ENCODE measurements at places on chromosomes 7 and 10.

- peak; percentile 64 for DNase-seq
These were observed 64.5 kb upstream of the SYPL1 start for GRCh38 chr7:106176414-106177299.

DNA sequence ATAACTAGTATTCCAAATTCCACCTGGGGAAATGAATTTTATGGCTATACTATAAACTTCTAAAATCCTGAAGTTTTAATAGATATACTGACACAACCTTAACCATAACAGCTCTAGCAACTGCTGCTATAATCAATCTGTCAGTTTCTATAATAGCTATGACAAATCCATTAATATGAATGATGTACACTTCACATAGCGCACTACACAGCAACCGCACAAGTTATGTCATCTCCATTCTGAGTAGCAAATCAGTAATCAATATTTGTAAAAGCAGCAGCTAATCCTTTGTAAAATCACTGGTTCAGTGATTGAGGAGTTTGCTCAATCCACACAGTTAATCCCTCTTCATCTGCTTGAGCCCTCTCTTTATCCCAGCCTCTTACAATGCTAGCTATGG, 105.3 kb downstream of the SKAP2 start:
- DNase-seq = no peak

DNA sequence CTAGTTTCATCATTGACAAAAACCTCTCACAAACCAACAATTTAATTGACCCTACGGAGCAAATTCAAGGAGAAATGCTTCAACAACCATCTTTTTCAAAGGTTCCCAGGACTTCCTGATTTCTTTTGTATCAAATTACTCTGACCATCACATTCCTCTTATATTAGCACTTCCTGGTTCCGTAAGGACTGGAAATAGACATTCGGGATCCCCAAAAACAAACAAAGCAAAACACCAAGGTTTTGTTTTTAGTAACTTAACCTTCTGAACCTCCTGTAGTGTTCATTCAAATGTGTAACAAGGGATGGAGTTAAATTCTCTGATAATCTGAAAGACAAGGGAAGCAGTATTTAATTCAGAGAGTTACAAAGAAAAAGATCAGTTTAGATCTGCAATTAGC, 387.6 kb upstream of the NRP1 start:
- DNase-seq = no peak

GRCh38 chr10:73772281-73773151, 9.3 kb upstream of the CHCHD1 start:
- peak; percentile 39 for DNase-seq

DNA sequence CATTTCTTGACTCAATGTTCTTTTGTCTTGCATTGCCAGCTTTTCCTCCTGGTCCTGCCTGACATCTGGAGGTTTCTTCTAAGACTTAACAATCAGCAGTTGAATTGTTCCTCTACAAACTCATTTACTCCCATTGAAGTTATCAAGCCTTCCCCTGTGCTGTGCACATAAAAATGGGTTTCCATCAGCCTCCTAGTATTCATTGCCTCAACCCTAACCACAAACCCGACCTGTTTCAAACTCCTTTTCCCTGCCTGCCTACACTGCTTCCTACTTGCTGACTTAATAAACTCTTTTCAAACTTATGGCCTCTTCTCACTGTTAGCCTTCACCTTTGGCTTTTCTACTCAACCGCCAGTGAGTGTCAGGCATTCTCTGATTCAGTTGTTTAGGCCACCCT, 9.4 kb upstream of the CDK6 start:
- DNase-seq = no peak

DNA sequence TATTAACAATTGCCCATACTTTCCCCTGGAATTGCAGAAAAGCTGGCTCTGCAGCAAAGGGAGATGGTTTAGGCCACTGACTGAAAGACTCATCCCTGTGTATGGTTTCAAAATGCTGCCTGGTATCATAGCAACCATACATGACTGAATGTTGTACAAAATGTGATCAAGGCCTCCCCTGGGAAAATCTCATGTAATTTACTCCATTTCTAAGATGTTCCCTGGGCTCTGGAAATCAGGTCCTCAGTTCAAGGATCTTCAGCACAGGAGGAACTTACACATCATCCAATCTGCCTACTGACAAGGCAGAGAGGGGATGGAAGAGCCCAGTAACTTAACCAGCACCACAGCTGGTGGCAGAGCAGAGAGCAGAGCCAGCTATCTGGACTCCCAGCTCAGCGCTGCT, 111.8 kb downstream of the JAZF1 start:
- no peak for DNase-seq

DNA sequence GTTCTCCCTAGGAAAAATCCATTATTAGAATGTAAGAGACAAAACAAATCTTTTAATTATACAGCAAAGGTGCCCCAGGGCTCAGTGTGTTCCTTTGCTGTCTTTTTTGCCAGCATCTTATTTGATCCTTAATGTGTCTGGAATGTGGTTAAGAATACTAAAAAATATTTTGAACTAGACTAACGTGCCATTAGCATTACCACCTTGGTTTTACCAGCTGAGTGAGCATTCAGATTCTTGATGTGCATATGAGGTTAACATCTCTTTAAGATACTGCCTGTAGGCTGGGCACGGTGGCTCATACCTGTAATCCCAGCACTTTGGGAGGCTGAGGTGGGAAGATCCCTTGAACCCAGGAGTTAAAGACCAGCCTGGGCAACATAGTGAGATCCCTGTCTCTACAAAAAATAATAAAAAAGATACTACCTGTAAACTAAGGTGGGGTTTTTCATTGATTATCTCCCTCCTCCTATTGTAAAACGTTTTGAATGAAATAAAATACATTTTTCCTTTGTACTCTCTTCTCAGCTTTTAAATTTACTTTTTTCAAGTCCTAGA, 96.6 kb downstream of the CCNY start:
- DNase-seq = no peak

DNA sequence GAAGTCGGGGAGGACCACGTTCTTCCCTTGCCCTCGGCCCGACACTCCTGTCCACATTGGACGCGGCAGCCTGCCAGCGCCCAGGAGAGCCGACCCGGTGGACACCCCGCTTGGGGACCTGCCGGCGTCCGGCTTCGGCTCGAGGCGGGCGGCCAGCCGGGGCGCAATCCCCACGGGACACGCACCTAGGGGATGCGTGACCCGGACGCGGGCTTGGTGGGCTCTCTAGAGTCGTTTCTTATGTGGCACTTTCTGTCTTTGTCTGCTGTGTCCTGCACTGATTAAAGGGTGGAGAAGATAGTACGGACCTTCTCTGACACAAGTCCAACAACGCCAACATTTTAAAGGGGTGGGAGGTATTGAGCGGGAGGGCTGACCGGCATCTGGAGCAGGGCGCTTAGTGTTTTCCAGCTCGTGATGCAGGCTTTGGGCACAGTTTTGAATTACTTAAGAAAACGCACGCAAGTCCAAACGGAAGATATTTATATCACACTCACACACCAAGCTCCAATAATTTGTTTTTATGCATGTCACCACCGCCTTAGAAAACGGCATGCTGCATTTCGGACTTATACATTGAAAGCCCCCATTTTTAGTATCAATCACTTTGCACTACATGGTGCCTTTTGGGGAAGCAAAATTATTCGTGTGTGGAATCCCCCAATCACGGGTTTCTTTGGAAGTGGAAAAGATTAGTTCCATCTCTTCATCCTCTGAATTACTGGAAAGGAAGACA, 3.9 kb upstream of the SPAG6 start:
- no peak for DNase-seq

- DNase-seq = no peak
These were observed 730.4 kb downstream of the PHTF2 start for GRCh38 chr7:78528964-78529363.

- DNase-seq = peak; percentile 16
These were observed 26.2 kb downstream of the ADK start for GRCh38 chr10:74177140-74177677.

GRCh38 chr10:1736144-1736971, 967 bp downstream of the ADARB2 start:
- no peak for DNase-seq
